ENCODE measurements at places on chromosomes 2 and 18.

DNA sequence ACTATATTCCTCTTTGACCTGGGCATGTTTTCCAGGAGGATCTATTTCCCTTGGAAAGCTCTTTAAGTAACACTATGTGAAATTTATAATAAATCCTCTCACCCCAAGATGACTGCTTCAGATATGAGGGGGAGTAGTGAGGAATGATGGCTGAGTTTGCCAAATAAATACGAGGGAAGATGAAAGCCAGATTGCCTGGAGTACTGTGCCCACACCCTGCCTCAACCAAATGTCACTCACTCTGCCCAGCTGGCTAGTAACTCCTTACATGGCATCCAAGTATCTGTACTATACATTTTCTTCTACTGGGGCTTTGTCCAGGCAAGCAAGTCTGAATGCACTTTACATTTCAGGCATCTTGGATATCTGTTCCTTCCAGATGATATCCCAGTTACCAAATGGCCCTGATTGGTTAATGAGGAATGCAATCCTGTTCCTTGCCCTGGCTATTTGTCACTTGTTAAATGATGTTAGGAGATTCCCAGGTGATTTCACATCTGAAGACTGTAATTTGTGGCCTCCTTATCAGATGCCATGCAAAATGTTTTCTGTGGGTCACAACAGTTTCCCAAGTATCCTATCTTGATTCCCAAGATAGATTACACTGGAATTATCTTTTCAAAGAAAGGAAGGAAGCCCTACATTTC is 191.8 kb downstream of the IKZF2 start:
- DNase-seq, result no peak

DNA sequence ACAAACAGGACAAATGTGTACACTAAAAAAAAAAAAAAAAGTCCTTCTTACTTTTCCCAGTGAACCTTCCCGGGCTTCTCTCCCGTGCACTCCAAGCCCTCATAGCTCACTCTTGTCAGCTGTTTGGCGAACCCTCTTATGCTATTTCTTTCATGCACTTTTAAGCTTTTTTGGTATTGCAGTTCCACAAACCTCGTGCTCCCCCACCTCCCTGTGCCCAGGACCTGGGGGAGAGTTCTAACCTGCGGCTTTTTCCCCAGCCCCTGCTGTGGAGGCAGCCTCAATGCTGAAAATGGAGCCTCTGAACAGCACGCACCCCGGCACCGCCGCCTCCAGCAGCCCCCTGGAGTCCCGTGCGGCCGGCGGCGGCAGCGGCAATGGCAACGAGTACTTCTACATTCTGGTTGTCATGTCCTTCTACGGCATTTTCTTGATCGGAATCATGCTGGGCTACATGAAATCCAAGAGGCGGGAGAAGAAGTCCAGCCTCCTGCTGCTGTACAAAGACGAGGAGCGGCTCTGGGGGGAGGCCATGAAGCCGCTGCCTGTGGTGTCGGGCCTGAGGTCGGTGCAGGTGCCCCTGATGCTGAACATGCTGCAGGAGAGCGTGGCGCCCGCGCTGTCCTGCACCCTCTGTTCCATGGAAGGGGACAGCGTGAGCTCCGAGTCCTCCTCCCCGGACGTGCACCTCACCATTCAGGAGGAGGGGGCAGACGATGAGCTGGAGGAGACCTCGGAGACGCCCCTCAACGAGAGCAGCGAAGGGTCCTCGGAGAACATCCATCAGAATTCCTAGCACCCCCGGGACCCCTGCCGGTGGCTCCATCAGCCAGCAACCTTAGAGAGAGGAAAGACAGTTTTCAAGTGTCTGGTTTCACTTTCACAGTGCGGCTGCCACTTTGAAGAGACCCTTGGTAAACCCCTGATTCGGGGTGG is 826 bp downstream of the KCNE4 start:
- no peak for DNase-seq

DNA sequence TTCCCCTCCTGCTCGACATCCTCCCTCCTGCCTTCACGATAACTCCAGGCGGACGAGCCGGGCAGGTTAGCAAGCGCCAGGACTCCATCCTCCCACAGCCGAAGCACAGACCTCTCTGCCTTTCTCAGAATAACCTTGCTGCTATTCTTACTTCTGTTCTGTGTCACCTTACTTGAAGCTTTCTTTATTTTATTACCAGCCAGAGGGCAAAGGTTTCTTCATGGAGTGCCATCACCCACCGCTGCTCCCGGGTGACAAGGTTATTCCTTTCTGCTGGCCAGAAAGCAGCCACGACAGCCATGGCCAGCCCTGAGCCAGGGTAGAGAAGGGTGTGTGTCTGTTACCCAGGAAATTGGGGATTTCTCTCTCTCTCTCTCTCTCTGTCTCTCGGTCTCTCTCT is 227.1 kb downstream of the ANAPC1 start:
- DNase-seq, result no peak

GRCh38 chr18:50849419-50849821 is 29.5 kb upstream of the ME2 start:
- DNase-seq, result no peak

DNA sequence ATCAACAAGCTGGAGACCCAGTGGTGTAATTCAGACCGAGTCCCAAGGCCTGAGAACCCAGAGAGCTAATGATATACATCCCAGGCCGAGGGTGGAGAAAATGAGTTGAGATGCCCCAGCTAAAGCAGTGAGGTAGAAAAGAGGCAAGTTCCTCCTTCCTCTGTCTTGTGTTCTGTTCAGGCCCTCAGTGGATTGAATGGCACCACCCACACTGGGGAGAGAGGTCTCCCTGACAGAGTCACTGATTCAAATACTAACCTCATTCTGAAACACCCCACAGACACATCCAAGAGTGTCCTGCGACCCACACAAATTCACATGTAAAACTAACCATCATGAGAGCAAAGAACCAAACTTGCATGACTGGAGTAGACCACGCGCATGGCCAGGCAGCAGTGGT is 215.3 kb downstream of the ANAPC1 start:
- no peak for DNase-seq

GRCh38 chr2:42827647-42828486 is 35.5 kb upstream of the HAAO start:
- peak; percentile 84 for DNase-seq

- DNase-seq, result no peak
These were observed 32.9 kb downstream of the STEAP3 start for GRCh38 chr2:119256582-119256921.

DNA sequence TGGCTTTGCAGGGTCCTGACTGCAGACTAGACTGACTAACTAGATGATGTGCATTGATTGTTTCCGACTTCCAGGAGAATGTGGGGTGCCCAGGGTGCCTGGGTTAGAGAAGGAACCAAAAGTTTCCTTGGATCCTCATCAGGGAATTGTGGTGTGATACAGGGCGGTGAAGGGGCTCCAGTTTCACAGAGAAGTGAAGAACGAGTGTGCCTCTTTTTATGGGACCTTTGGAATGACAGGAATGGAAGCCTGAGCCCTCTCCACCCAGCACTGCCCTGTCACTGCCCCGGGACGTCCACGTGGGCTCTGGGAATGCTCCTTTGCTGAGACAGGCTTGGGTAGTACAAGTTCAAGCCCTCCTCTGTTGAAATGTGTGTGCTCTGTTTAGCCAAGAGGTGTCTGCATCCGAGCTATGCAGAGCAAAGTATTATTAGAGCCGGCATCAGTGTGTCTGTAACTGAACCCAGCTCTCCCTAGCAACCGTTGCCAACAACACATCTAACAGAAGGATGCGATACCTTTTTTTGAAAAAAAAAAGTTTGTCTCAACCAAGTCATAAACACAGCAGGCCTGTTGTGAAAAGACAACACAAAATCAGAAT is 183.6 kb downstream of the SMAD7 start:
- no peak for DNase-seq

- no peak for DNase-seq
These were observed 173.6 kb downstream of the SMAD7 start for GRCh38 chr18:48777026-48777743.

DNA sequence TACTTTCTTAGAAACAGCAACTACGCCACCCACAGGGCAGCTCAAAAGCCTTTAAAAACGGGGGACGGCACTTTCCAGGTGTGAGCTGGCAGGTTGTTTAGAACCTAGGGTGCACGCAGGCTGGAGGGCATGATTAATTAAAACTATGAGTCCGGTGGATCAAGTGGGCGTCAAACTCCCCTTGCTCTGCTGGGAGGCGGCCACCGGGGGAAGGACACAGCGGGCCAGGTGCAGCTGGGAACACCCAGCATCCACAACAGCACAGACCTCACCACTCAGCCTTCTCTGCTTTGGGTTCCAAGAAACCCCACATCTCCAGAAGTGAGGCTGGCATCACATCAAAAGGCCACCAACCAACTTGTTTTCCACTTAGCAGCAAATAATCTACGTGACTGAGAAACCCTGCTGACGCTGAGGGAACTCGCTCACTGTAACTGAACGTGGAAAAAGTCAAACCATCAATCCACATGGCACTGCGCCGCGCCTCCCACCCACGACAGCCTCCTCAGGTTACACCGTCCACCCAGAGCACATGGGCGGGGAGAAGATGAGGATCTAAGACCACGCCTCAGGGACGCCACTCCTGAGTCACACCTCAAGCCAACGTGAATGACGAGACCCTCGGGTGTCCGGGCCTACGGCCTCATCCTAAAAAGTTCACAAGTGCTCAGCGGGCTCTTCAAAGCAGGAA is 118.2 kb downstream of the ZNF516 start:
- DNase-seq, result no peak

DNA sequence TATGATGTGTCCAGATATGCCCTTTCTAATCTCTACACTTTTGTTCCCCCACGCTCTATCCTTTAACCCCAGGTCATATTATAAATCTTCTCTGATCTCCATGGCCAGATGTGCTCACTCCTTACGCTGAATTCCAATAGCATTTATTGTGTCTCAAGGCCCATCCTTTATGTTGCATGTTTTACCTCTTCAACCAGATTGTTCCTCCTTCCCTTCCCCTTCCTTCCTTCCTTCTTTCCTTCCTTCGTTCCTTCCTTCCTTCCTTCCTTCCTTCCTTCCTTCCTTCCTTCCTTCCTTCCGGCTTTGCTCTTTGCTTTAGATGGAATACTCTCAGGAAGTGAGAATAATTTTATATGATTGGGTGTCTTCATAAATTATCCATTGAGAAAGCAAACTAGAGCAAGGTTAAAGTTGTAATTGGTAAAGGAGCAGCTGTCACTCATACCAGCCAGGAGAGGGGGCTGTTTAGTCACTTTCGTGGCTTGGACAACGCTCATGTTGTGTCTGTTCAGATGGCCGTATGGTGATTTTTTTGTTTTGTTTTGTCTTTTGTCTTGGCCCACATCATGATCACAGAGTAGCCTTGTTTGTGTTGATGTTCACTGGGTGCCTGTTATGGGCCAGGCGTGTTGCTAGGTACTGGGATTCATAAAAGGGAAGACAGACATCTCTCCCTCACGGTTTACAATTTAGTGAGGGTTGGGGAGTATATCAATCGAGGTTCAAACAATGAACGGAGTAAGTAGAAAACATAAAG is 68.0 kb downstream of the DAW1 start:
- DNase-seq, result peak; percentile 39

GRCh38 chr2:205686056-205686782 is 3.9 kb downstream of the NRP2 start:
- no peak for DNase-seq

GRCh38 chr2:189022053-189022481 is 47.9 kb downstream of the COL3A1 start:
- DNase-seq, result no peak

DNA sequence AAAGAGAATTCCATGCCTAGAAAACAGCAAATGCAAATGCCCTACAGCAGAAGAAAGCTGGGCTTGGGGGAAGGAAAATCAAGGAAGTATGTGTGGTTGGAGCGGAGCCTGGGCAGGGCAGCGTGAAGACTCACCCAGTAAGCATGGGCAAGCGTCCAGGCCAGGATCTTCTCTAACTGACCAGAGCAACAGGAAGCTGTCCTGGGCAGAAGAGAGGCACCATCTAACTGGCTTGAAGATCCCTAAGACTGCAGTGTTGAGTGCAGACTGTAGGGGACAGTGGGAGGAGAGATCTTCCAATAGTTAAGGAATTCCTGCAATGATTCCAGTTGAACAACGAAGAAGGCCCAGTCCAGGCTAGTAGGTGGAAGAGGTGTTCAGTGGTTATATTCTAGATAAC is 57.9 kb downstream of the NXPH2 start:
- no peak for DNase-seq

DNA sequence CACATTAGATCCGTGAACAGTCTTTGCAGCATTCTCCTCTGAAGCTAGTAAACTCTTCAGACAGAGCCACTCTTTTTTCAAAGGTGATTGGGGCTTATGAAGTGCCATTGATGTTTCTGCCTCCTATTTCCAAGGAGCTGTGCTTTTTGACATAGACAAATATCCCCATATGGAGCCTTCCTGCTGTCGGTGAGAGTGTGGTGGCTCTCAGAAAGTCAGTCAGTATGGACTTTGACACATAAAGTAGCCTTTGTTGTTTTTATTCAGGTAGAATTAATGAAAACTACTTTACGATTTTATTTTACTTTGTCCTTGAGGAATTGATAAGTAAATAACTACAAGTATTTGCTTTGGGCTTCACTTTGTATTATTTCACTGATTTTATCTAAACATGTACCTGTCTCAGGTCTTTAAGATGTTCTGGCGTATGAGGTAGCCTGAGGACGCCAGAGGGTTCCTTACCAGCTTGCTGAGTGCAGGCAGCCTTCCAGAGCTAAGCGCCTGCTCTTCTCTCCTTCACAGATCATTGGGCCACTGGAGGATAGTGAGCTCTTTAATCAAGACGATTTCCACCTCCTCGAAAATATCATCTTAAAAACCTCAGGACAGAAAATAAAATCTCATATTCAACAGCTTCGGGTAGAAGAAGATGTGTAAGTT is 69.7 kb downstream of the UGGT1 start:
- no peak for DNase-seq

DNA sequence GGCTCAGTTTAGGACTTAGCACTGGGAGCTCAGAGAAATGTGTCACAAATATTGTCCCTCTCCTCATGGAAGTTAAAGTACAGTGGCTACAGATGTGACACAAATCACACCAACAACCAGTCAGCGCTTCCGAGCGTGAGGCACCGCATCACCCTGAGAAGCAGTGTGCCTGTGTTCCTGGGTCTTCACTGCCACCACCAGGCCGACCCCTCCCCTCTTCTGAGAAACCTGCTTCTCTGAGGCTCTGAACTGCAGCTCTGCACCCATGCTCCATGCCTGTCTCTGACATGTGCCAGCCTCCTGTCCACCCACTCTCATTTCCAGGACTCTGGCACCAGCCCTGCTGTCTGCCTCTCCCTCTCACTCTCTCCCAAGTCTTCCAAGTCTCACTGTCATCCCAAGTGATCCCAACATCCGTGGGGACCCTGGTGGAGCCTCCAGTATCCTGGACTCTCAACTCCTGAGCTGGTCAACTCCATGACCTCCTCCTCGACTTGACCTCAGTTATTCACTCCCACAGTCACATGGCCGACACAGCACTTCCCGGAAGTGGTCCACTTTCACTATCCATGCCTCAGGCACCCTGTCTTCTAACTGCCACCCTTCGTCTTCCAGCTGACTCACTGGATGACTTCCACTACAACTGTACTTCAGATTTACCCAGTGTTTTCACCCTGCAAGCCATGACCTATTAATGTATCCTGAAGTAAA is 73.5 kb downstream of the FBXO15 start:
- no peak for DNase-seq

GRCh38 chr2:241762933-241763369 is 13.7 kb upstream of the GAL3ST2 start:
- DNase-seq, result no peak

GRCh38 chr2:165248238-165248637 is 9.0 kb downstream of the SCN2A start:
- no peak for DNase-seq
